ENCODE measurements at places on chromosomes 3 and 15.

GRCh38 chr3:9913601-9914000 lies 3.3 kb upstream of the IL17RC start:
- DNase-seq: no peak

DNA sequence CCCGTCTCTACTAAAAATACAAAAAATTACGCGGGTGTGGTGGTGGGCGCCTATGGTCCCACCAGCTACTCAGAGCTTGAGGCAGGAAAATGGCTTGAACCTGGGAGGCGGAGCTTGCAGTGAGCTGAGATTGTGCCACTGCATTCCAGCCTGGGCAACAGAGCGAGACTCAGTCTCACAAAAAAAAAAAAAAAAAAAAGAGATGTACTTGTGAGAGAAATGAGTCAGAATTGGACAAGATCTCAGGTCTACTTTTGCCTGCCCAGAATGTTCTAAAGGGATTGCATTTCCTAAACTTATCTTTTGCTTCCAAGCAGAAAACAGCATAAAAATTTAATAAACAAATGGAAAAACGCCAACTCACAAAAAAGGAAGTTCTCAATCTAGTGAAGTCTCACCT lies 167.5 kb downstream of the NR2F2 start:
- no peak for DNase-seq

DNA sequence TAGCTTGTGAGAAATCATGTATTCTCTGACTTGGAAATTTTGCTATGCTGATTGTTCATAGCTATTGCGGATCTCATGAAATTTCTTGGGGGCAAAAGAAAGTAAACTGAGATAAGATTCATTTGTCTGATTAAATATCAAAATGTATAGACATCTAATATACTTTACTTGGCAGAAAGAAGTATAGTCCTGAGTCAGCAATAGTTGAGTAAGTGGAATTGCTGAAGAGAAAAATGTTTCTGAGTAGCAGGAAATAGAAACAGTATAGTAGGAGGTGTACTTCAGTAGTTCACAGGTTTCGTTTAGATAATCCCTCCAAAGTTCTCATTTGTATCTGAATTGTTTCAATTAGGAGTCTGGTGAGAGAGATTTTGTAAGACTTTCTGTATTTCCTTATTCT lies 705.9 kb downstream of the MCTP2 start:
- no peak for DNase-seq

GRCh38 chr15:38490242-38490922 lies 36.5 kb downstream of the FAM98B start:
- DNase-seq: no peak

DNA sequence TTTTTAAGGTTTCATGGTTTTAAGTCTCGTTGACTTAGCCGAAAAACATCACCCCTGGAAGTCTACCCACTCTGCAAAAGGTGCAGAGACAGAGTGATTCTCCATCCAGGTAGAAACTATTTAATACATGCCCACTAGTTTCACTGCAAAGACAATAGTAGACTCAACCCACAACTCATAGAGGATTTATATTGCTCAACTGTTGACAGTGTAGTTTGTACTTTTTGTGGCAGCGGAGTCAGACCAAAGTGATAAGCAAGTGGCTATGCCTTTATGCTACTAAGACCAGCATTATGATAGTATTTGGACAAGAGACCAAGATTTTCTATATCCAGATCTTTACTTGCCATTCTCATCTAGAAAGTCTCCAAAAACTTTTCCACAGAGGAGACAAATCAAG lies 98.8 kb upstream of the ZBTB20 start:
- DNase-seq: no peak

DNA sequence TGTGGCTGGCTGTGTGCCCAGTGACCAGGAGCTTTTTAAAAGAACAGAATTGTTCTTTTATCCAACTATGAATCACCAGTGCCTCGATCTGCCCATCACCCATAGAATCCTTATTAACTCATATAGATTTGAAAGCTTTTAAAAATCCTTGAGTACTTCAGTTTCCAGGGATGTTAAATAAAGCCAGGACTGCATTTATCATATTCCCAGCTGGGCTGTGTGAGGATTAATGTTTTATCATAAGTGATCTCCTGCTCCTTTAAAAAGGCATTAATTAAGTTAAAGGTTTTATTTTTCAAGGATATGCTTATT lies 234.0 kb downstream of the MYRIP start:
- DNase-seq: no peak

DNA sequence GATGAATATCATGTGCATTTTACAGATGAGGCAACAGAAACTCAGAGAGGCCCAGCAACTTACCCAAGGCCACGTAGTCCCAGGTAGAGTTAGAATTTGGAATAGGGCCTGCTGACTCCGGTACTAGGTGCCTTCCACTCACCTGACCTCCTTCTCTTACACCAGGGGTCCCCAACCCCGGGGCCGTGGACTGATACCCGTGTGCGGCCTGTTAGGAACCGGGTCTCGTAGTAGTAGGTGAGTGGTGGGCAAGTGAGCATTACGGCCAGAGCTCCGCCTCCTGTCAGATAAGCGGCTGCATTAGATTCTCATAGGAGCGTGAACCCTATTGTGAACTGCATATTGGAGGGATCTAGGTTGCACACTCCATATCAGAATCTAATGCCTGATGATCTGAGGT lies 64.8 kb downstream of the SMAD3 start:
- no peak for DNase-seq

GRCh38 chr15:41795996-41796856 lies 21.9 kb downstream of the MAPKBP1 start:
- DNase-seq: no peak

DNA sequence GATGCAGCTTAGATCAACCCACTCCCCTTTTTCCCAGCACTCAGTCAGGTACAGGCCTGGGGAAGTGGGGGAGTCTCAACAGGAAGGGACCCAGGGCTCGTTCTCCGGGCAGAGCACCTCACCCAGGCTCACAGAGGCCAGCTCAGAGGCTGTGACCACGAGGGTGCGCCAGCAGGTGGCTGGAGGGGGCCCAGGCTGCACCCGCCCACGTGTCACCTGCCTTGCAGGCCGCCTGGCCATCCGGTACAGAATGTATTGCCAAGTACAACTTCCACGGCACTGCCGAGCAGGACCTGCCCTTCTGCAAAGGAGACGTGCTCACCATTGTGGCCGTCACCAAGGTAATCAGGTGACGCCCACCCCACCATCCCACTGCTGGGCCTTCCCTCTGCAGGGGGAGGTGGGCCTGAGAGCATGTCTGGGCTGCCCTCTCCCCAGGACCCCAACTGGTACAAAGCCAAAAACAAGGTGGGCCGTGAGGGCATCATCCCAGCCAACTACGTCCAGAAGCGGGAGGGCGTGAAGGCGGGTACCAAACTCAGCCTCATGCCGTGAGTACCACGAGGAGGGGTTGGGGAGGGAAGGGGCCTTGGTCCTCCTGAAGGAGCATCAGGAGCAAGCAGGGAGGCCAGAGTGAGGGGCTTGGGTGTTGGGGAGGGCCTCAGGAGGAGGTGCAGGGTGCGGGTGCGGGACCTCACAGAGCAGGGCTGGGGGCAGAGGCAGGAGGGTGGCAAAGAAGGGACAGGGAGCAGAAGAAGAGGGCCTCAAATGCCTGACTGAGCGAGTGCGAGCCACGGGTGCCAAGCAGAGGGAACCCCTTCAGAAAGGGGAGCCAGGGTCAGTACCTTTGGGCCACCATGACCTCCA lies 14.0 kb upstream of the LMAN1L start:
- no peak for DNase-seq

DNA sequence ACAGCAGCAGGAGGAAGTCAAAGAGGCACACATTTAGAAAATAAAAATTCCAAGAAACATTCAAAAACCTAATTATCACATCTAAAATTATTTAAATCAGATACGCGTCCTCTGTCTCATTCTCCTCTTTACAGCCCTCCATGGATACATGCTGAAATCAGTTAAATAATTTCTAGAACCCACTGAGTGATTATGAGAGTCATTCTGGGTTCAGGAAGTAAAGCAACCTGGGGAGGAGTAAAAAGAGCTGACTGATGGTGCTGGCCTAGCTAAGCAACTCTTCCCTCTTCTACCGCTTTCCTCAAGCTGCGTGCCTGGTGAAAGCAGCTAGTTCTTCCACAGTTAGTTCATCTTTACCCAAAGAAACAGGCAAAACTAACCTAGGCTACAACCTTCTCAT lies 48.7 kb downstream of the RAF1 start:
- DNase-seq: no peak

- no peak for DNase-seq
These were observed 167.8 kb upstream of the IQSEC1 start for GRCh38 chr3:13240928-13241618.

DNA sequence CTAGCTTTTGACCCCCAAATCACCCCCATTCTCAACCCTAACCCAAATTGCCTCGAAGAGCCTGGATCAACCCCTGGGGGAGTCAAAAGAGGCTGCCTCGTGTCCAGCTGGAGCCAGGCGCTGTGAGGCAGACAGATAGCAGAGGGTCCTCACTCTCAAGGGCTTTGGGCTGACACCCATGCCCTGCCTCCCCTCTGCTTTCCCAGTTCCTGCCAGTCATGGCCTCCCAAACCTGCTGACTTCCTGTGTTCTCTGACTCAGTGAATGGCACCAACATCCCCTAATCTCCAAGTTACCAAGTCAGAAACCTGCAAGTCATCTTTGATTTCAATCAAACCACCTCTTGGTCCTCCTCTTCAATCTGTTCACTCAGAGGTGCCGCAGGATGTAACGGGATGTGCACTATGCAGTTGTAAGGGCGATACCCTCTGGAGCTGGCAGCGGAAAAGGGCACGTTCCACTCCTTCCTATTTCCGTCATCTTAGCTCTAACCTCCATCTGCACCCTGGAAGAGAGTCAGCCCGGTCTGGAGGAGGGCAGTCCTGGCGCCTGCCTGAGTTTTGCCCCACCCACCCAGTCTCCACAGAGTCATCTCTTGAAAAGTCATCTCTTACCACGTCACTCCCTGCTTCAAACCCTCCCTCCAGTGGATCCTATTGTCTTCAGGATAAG lies 52.4 kb upstream of the FAM174B start:
- DNase-seq: no peak

GRCh38 chr15:39666677-39667076 lies 85.8 kb downstream of the THBS1 start:
- no peak for DNase-seq

- no peak for DNase-seq
These were observed 1017.2 kb downstream of the TUSC7 start for GRCh38 chr3:117726776-117727175.

DNA sequence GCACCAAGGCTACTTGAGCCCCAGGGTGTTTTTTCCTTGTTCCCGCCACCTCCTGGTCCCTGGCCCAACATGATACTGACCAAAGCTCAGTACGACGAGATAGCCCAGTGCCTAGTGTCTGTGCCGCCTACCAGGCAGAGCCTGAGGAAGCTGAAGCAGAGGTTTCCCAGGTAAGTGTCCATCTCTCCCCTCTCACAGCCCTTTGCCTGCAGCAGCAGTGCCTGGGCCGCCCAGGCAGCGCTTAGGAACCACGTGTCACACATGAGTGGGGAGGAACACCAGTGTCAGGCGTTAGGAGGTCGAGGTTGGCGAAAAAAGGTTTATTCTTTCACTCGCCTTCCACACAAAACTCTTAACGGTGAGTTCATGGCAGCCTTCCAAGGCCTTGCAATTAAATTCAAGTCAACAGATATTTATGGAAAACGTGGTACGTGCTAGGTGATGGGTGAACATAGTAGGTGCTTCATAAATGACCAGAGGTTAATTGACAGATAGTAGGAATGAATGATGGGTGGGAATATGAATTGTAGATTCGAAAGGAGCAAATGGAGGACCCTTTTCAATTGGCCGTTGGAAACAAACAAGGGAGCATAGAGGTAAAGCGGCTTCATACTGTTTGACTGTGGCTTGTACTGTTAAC lies 486 bp downstream of the CDIN1 start:
- no peak for DNase-seq

GRCh38 chr3:187941135-187941847 lies 196.0 kb upstream of the BCL6 start:
- no peak for DNase-seq

GRCh38 chr3:122929188-122930062 lies 98.1 kb downstream of the SEMA5B start:
- no peak for DNase-seq

GRCh38 chr3:189340680-189341460 lies 169.1 kb downstream of the TPRG1 start:
- no peak for DNase-seq

DNA sequence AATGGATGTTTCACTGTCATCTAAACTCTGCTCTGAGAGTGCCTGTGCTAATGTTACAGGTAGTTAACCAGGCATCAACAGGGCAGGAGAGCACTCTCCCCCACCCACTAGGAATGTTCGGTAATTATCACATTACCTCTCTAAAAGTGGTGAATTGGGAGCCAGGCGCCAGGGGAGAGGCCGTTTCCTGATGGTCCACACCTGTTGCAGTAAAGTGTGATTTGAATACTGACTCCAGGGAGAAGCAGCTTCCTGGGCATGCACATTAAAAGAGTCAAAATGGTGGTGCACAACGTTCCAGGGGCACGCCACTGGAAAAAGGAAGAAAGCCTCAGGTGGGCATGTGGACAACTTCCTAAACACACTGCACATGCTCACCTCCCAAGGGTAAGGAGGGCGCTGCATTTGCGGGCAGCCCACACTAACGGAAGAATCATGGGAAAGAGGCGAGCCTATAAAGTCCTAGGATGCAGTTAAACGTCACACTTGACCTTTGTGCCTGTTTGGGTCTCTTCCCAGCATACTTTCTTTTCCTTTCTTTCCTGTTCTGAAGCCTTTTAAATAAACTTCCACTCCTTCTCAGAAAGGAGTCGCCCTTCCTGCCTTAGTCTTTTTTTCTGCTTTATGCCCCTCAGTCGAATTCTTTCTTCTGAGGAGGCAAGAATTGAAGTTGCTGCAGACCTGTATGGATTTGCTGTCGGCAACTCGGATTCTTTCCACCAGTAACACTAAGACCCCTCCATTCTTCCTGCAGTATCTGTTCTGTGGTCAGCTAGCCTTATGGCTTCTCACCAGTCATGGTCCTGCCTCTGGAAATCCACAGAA lies 28.9 kb upstream of the GPD1L start:
- no peak for DNase-seq

All from stimulated activated CD8-positive, alpha-beta memory T cell treated with anti-CD3 and anti-CD28 coated beads, Interleukin-4, amount 100 ng/mL, for 1 hour (primary cell).